Mammary epithelial cell (primary cell): ENCODE measurements at places on chromosomes 5 and 9.

- no peak for DNase-seq
These were observed 301.3 kb downstream of the PARP8 start for GRCh38 chr5:50967563-50968355.

GRCh38 chr9:94936419-94936818 is 209.9 kb downstream of the AOPEP start:
- DNase-seq = no peak

- DNase-seq = no peak
These were observed 19.4 kb downstream of the LURAP1L start for GRCh38 chr9:12794101-12794799.

DNA sequence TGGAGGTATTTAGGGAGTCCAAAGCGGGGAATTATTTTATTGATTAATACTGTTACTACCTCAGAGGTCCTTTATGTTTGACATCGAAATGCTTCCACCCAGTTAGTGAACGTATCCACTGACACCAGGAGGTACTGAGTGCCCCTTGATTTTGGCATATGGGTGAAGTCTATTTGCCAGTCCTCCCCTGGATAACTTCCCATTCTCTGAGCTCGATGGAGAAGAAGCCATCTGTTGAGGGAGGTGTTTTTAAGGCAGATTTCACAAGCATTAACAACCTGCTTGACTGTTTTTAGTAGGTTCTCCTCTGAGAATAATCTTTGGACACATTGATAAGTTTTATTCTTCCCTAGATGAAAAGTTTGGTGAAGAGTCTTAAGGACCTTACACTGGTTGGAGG is 165.3 kb upstream of the NREP start:
- DNase-seq = no peak

- no peak for DNase-seq
These were observed 275.5 kb upstream of the TMEM161B start for GRCh38 chr5:88544136-88544645.

- DNase-seq = no peak
These were observed 3.5 kb downstream of the LECT2 start for GRCh38 chr5:135951257-135951656.
